ENCODE measurements at places on chromosomes 1 and 21.

- DNase-seq, result no peak
Measured at GRCh38 chr1:228839656-228840055, 104.4 kb downstream of the RHOU start.

GRCh38 chr1:115041654-115042053, 12.0 kb downstream of the TSHB start:
- DNase-seq, result no peak

- DNase-seq, result no peak
Measured at GRCh38 chr1:175129182-175129581, 61.5 kb downstream of the TNN start.

DNA sequence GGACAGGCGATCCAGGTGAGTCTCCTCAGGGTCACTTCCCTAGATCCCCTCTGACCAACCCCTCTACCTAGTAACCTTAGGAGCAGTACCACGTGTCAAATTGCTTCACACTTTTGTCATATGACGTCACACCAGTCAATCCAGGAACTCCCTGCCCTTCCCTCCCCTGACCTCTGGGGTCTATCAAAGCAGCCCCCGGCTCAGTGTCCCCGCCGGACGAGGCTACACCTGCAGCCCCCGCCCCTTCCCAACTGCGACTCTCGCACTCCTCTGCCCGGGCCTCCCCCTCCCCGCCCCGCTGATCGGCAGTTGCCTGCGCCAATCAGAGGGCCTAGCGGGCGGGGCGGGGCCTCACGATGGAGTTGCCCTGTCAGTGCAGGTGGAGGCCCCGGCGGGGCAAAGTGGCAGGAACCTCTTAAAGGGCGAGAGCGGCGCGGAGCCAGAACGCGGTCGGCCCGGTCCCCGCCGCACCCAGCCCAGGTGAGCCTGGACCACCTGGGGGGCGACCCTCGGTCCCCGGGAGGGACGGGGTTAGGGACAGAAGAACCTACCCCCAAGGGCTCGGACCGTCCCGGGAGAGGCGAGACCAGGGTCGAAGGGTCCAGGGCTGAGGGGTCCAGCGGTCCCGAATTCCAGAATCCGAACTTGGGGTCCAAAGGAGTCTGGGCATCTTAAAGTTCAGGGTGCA, 27.5 kb upstream of the EPB41 start:
- DNase-seq, result peak; percentile 87

DNA sequence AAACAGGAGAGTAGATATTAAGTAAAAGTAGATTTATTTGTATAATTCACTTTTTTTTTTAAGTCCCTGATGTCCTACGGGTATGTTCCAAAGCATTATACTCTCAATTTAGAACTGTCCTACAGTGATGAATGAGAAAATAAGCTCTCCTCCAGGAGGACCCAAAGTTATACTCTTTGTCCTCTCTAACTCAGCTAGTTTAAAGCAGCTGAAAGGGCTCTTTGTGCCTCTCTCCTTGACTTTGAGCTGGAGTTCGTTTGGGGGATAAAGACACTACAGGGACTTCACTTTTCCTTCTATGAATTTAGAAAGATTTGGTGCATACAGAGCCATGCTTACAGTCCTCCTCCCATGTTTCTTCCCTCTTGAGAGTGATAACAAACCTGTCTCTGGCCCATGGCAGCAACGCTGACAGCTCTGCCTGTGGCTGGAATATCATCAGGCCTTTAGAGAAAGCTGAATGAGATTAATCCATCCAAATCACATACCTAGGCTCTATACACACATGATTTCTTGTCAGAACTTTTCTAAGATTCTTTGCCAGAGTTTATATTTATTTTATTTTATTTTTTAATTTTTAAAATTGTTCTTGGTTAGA, 134.3 kb downstream of the PIK3R3 start:
- no peak for DNase-seq

- no peak for DNase-seq
Measured at GRCh38 chr1:164614316-164614715, 55.3 kb downstream of the PBX1 start.

GRCh38 chr1:229585338-229585737, 26.8 kb upstream of the ABCB10 start:
- no peak for DNase-seq

DNA sequence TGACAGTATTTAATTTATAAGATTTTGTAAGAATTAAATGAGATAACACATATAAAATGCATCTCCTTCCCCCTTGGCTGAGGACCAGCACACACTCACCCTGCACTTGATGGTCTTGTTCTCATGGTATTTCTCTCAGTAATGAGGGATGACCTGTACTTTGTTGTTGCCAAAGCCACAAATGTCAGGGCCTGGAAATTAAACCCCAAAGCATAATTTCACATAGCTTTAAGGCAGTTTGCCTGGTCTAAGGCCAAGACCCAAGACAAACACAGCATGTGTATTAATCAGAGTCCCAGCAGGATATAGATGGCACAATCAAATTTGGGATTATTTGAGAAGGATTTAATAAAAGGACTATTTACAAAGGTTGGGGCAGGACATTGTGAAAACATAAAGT, 48.6 kb upstream of the EPS15 start:
- no peak for DNase-seq

DNA sequence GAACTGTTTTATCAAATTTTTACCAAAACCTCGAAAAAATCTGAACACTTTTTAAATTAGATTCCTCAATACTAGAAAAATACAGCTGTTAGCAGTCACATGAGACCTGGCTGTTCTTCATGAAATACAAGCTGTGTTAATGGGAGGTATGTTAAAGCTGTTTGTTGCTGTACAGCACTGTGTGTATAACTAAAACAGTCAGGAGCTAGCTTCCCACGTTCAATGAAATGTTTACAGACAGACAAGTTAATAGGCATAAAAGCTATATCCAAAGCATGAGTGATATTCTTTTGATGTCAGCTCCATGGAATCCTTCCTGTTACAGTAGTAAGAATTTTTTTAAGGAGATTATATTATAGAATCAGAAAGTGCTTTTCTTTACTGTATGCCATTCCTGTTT, 223.2 kb upstream of the FOXD3 start:
- no peak for DNase-seq

- DNase-seq, result peak; percentile 63
Measured at GRCh38 chr1:87953732-87954344, 625.2 kb downstream of the LMO4 start.

GRCh38 chr21:32270748-32271147, 8.1 kb downstream of the MIS18A start:
- no peak for DNase-seq

- DNase-seq, result no peak
Measured at GRCh38 chr1:93865253-93865652, 13.8 kb downstream of the DNTTIP2 start.

DNA sequence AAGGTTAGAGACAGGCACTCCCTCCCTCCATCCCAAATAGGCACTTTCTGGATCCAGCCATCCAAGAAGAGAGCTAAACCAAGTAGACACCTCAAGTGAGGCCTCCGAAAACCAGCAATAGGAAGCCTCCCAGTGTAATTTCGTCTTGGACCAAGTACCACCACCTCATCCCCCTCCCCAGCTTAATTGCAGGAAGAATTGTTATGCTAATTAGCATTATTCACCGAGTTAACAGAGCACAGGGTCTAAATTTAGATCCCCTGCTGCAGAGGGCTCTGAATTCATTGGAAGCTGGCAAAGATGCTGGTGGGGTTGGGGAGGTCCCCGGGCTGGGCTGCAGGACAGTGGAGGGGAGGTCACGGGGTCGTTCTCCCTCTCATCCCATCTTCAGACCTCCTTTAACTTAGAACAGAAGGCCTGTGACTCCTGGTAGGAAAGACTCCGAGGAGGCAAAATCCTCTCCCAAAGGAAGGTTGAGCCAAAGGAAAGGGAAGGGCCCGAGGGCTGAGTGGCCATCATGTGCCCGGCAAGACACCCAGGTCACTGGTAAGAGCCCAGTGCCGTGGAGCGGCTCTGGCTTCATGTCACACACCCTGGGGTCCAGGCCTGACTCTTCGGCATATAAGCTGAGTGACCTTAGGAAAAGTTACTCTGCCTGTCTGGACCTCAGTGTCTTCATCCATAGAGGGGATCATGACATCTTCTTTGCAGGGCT, 209.2 kb upstream of the GRIK3 start:
- no peak for DNase-seq

DNA sequence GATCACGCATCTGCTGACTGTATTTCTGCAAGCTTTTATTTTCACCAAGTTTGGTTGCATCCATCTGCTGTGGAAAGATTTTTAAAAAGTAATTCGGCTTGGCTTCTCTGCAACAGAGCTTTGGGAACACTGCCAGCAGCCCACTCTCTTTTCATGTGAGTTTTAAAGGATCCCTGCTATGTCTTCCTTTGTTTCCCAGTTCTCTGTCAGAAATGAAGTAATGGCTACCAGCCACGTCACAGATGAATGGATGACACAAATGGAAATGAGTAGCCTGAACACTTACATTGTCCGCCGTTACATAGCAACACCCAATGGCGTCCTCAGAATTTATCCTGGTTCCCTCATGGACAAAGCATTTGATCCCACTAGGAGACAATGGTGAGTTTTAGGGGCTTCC, 80.6 kb upstream of the RAVER2 start:
- no peak for DNase-seq

DNA sequence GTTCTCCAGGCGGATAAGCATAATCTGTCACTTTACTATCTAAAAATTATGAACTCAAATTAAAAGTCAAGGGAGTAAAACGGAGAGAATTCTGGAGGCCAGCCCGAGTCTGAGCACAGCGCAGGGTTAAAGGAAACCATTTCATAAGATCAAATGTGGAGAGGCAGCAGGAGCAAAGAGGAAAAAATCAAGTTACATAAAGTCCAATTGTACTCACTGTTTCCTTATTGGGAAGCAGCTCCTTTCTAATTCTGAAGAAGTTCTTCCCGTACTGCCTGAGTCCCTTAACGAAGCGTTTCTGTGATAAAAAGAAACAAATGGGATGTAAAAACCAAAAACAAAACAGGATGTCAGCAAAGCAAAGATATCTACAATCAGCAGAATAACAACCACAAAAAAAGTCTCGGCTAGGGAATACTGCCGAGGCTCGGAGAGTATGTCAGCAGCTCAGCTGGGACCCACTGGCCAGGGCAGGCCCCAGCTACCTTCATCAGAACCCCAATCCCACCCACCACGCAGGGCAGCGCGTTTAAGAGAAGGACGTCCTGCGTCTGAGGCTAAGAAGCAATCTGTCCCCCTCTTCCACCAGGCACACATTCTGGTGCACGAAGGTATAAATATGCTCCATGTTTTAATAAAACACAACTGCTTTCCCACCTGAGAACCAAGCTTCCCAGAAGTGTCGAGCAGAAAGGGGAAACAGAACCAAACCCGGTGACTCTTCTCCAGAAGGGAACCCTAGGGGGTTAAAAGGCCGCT, 104.8 kb downstream of the SLC45A1 start:
- DNase-seq, result no peak

GRCh38 chr1:107649023-107649422, 316.0 kb downstream of the VAV3 start:
- DNase-seq, result peak; percentile 10

- DNase-seq, result no peak
Measured at GRCh38 chr1:71755441-71755840, 526.9 kb downstream of the NEGR1 start.

DNA sequence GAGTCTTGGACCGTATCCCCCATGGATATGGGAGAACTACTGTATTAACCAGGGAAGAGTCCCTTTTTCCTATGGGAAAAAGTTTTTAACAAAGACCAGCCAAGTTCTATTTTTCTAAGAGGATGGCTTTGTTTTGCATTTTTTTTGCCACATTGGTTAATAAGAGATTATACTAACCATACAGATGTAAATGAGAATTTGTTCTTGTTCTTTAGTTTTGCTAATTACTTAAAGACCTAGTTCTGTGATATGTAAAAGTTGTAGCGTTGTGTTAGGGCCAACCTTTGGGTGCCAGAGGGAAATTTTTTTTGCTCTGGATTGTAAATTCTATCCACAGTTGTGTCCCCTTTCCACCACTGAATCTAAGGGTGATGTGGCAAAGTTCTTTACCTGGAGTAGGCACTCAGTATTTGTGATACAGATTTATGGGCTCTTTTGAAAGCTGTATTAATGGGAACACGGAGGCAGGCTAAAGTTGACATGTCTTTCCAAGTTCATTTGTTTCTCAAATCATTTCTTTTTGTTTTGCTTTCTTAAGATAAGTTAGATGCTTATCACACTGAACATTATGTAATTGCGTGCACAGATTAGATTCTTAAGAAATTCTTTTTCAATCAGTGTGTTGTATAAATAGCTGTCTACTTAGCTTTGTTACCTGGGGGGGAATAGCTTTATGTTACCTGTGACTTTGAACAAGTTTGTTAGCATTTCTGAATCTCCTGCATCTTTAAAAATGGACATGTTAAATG, 2.9 kb downstream of the SOAT1 start:
- no peak for DNase-seq

GRCh38 chr1:100452641-100453040, 85.3 kb upstream of the GPR88 start:
- DNase-seq, result peak; percentile 90

GRCh38 chr1:111729946-111730681, 9.1 kb downstream of the INKA2 start:
- no peak for DNase-seq

DNA sequence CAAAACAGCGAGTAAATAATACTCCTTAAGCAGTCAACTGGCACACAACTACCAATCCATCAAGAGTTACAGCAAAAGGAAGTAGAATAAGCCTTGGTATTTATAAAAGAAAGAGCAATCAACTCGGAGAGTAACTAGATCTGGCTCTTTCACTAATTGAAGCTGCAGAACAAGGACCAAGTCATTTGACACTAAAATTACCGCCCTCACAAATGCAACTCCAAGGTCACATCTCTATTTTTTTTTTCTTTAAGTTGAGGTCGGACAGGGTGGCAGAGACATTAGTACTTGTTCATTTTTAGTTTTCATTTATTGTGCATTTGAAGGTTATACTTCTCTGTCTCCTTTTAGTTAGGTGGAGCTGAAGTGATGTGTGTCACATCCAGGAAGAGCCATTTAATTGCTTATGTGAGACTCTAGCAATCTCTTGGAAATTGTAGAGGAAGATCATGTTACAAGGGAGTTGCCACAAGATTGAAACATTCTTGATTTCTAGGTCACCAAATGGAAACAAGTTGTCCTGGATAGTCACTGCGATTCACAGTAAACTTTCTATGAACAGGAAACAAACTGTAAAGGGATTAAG, 138.1 kb upstream of the ADAMTS5 start:
- DNase-seq, result no peak

DNA sequence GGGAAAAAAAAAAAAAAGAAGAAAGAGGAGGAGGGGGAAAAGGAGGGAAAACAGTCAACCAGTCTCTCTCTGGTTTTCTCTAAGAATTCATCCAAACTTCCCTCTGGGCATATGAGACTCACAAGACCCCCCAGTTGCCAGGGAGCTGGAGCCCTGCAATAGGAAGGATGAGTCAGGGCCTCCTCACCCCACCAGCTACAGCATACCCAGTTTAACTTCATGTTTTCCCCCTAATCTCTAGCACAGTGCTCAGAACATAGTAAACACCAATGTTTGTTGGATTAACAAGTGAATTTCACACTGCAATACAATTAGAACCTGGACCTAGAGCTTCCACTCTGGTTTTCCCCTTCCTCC, 7.8 kb downstream of the F11R start:
- DNase-seq, result peak; percentile 11

GRCh38 chr21:42107881-42108553, 36.9 kb downstream of the UMODL1 start:
- DNase-seq, result peak; percentile 55

- DNase-seq, result peak; percentile 17
Measured at GRCh38 chr1:214332946-214333798, 52.2 kb downstream of the SMYD2 start.

All from CD4-positive, alpha-beta T cell treated with Interleukin-4 for 4 hours (primary cell).